ENCODE measurements at places on chromosomes 4 and X.

DNA sequence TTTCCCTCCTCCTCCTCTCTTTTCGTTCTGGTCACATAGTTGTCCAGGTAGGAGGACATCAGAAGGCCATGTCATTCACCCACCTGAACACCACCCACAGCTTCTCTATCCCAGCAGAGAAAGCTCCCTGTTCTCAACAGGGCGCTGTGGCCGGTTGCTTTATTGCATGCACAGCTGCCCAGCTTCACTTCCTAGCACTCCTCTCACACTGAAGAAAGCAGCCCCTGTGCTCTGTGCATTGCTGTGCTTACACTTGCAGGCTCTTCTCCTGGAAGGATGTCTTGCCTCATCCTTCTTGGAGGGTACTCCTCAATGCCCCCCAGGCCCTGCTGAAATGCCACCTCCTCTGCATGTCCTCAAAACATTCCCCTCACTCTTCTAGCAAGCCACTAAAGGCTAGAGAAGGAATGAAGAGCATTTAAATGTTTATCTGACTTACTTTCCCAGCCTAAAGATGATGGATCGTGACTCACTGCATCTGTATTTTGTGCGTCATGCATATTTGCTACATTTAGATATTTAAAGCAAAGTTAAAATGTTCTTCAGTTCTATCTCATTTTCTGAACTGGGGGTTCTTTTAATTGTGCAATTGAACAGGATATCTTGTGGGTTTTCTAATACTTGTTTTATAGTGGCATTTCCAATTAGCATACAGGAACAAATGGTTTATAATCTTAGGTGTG lies 186.4 kb upstream of the PUDP start:
- peak; percentile 87 for DNase-seq

DNA sequence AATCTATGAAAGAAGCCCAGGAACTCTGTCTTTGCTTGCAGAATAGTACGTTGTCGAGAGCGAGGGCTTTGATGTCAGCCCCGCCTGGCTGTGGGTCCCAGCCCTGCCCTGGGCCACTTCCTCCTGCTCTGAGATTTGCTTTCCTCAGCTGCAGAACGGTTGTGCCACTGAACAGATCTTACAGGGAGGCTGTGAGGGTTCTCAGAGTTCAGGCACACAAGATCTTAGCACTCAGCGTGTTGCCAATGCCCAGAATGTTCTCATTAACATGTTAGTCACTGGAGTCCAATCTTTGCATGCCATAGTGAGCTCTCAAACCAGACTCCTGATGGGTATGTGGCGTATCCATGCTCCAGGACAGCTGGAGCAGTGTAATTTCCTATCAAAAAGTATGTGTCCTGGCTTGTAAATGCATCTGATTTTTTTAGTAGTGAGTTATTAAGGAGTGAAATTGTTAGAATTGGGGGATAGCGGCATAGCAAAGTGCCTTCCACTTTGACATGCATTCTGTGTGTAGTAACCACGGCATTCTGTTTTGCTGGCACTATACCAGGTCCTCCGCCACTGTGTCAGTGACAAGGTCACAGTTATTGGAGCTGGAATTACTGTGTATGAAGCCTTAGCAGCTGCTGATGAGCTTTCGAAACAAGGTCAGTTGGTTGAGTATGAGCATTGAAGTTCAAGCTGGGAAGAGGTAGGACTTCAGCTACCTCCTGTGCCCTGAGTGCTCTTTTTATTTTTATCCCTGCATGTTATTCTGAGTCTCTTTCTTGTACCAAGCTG lies 31.6 kb downstream of the TKTL1 start:
- DNase-seq = peak; percentile 55

- DNase-seq = no peak
These were observed 15.8 kb downstream of the LIN54 start for GRCh38 chr4:82994834-82995233.

DNA sequence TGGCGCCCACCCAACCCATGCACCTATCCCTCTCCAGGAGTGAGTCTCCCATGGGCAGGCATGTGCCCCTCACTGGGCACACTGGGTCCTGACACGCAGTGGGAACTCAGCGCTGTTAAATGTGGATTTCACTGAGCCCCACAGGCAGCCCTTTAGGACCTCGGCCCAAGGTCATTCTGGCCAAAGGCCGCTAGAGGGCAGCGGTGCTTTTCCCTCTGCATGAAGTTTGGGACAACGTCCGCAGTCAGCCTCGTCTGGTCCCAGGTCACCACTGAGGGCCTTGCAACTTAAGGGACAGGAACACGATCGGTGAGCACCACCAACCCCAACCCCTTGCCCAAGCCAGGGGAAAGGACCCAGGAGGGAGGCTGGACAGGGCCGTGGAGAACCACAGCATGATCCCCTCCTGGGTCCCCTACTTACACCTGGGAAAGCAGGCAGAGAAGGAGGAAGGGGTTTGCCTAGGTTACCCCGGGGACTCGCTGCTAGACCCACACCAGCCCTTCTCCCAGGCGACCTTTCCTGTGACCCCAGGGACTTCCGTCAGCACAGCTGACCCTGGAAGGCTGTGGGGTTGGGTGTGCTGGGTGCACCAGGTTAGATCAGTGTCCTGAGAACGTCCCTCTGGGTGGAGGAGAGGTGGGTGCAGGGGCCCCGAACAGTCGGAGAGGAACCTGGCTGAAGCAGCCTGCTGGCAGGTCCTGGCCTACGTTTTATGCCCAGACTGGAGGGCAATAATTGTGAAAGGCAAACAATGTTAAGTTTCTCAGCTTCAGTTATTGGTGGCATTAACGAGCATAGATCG lies 24.0 kb downstream of the CYTL1 start:
- DNase-seq = peak; percentile 63

DNA sequence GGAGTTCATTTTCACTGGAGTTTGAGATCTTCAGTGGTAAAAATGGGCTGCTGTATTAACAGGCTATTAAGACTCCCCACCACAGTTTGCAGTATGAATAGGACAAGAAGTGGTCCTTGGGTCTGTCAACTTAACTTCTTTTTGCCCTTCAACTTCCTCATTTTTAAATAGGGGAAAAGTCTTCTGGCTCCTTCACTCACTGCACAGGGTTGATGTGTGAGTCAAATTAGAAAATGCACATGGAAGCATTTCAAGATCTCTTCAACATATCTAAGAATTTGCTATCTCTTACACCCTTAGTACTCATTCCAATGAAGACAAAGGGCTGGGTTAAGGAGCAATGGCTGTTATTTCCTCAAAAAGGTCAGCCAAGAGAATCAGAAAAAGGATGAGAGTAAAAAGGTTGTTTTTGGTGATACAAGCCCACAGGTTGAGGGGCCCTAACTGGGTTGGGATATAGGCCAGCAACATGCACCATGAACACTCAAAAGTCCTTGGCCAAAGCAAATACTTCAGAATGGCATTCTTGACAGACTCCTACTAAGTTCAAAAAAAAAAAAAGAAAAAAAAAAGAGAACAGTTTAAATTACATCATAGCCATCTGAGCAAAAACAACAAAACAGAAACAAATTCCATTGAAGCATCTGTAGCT lies 13.4 kb downstream of the PDE5A start:
- DNase-seq = no peak

DNA sequence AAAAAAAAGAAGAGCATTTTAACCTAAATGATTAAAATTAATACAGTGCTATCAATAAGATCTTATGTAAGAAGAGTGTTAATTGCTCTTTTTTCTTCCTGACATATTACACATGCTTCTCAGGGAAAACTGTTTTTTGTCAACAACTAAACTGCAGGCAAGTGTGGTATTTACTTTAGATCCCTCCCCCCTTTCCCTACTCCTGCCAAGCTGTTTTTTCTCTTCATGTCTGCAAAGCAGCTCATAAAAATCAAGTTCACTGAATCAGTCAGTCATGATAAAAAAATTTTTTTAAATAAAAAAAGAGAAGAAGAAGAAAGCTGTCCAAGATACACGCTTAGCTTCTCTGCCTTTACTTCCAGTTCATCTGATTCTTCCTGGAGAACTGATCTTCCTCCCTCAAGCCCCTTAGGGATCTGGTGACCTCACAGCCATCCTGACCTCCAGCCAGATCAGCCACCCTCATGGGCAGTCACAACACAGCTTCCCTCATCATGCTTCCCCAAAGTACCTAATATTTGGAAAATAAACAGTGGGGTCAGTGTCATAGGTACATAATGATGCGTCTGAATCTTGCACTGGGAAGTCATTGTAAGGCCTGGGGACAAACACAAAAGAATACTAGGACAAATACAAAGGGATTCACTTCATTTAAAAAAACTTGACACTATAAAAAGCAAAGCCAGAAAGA lies 87.0 kb downstream of the ZNF827 start:
- no peak for DNase-seq

GRCh38 chr4:23438764-23439163 lies 451.1 kb downstream of the PPARGC1A start:
- no peak for DNase-seq

DNA sequence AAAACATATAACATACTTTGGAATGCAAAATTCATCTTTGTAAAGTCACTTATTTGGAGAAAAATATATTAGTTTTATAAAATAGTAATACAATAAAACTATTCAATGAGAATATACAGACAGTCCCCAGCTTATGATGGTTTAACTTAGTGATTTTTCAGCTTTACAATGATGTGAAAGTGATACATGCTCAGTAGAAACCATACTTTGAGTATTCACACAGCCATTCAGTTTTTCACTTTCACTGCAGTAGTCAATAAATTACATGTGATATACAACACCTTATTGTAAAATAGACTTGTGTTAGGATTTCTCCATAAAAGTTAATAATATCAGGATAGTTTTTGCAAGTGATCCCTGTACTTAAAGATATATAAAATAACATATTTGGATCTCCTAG lies 436.0 kb downstream of the CENPC start:
- no peak for DNase-seq

- DNase-seq = no peak
These were observed 262.3 kb downstream of the KCTD8 start for GRCh38 chr4:44186096-44186849.

GRCh38 chr4:81142744-81143143 lies 72.3 kb downstream of the PRKG2 start:
- DNase-seq = no peak

DNA sequence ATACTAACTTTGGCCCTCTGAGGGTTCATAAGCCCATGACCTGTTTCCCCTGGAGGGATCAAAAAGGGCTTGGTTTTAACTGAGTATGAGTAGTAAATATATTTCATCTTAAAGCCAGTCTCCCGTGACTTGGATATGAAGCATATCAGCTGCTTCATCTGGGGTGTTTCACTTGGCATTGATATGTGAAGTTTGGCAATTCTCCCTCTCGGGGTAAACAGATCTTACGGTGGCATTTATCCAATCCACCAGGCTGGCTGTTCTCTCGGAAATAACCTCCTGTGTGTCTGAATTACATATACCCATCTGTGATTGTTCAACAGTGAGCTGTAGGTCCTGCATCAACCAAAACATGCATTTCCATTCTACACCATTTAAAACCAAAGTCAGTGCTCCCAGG lies 130.7 kb downstream of the ADAM29 start:
- DNase-seq = no peak

DNA sequence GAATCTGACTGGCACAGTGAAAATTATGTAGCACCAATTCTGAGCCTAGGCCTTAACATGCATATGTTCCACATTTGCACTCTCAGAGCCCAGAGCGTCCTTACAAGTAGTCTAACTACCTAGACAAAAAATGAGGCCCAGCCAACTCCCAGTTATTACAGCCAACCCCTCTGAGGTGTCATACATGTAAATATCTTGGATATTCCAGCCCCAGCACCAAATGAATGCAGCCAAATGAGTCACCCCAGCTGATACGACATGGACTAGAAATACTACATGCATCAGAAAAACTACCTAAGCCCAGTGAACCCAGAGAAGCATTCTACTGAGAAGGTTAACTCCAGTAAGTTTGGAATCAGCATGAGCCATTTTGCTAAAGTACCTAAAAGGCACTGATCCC lies 145.1 kb downstream of the STPG2 start:
- DNase-seq = no peak

DNA sequence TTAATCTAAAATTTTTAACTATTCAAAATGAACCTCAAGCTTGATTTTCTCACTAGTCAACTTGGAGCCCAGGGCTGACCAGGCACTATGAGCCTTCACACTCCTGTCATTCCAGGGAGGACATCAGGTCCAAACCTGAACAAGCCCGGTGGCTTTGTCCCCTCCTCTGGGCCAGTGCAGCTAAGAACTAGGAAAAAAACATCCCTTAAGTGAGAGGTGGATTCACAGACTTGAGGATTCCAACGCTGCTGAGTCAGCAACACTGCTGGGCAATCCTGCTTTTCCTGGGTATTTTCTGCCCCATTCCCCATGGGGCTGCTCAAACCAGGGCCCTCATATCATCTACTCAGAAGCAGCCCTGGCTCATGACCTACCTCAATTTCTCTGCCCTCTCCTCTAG lies 4.0 kb downstream of the RNF212 start:
- DNase-seq = no peak

GRCh38 chrX:41236629-41237028 lies 97.3 kb upstream of the DDX3X start:
- DNase-seq = no peak

DNA sequence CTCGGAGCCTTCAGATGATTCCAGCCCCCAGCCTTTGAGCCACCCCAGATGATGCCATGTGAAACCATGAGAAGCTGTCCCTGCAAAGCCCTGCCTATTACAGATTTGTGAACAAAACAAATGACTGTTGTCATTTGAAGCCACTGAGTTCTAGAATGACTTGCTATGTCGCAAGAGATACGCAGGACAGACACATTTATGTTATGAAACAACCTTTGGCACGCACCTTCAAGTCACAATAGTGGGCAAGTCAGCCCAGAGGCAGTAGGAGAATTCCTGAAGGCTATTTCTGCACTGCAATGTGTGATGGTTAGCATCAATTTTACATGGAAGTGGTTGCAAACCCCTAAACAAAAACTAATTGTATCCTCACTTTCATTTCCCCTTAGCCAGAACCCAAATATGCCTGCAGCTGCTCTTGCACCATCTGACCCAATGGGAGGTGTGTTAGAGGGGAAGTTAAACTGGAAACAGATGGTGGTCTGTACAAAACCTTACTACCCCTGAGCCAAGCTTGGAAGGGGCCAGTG lies 174.4 kb upstream of the ATP6AP2 start:
- DNase-seq = no peak

DNA sequence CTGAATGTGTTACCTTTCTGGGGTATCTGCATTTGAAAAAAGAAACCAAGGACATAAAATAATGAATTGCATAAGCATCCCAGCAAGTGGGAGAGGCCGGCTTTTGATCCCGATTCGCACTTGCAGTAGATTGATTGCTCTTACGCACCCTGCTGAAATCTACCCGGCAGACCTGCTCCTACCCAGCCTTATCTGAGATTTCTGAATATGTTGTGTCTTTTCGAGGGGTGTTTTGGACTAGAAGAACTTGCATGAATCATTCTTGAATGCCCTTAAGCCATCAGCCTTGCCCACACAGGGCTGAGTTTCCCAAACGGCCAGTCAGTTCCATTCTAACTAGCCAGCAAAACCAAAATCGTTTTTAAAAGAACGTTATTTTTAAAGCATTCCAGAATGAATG lies 174.4 kb upstream of the BCOR start:
- DNase-seq = no peak

GRCh38 chr4:71841336-71841735 lies 57.5 kb upstream of the GC start:
- DNase-seq = no peak
